Hippocampal formation (tissue), 2 donors: ENCODE measurements at places on chromosomes 1 and 21.

DNA sequence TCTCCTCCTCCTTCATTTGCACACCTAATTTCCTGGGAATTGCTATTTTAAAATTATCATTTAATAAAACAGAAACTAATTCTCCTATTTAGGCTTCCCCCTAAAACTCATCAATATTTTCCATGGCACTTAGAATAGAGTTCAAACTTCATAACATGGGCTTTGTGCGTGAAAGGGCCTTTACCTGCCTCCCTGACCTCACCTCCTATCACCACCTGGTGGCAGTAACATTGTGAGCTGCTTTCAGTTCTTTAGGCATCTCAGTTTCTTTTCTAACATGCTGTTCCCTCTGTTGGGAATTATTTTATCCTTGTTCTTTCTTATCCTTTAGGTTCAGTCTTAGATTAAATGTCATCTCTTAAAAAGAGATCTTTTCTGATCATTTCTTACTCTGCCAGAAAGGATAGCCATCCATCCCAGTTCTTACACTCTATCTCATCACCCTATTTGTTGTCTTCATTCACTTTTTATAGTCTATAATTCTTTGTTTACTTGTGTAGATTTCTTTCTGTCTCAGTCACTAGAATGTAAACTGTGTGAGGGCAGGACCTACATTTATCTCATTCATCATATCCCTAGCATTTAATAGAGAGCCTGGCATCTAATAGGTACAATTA, 133.8 kb upstream of the KIAA1614 start:
- DNase-seq, result no peak

DNA sequence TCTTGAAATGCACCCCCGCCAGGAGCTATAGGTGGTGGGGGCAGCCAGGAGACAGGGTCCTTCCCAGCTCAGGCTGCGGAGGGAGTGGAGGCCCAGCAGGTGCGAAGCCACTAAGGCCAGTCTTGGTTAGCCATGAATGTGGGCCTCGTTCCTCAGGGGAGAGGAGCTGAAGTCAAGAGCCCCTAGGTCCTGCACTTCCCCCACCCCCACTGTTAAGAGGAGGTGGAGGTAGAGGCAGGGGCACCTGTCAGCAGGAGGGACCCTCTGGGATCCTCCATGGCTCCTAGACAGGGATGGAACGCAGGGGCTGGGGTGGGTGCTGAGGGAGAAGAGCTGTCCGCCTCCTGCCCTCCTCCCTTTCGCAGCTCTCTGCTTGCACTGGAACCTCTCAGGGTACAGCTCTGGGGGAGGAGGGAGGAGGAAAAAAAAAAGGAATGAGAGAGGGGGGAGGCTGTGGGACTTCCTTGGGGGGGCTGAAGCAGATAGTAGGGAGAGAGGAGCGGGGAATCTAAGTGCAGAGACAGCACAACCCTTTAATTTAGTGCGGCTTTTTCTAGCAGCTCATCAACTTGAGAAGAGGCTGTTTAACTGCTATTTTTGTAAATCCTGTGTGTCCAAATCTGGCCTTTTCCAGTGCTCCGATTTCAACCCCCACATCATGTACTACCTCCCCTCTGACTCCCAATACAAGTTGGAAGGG, 37.0 kb downstream of the MATN1 start:
- DNase-seq, result no peak

GRCh38 chr21:36964827-36965719, 1.4 kb downstream of the HLCS start:
- DNase-seq, result no peak

- no peak for DNase-seq
Observed at GRCh38 chr1:154433161-154433764, 28.1 kb downstream of the IL6R start.

DNA sequence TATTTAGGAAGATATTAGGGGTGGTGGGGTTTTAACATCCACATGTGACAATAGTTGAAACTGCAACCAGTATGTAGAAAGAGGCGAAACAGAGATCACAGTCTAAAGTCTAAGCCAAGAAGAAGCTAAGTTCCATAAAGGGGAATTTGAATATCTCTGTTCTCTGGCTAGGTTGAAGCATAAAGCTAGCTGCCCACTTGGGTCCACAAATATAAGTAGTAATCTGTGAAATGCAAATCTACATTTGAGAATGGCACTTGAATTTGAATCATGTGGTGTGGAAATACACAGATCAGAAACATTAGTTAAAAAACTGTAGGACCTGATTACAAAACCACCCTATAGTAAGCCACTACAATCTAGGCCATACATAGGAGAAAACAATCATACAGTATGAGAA, 602.1 kb downstream of the LMO4 start:
- no peak for DNase-seq

- DNase-seq, result no peak
Observed at GRCh38 chr1:184900507-184900906, 73.8 kb downstream of the NIBAN1 start.

DNA sequence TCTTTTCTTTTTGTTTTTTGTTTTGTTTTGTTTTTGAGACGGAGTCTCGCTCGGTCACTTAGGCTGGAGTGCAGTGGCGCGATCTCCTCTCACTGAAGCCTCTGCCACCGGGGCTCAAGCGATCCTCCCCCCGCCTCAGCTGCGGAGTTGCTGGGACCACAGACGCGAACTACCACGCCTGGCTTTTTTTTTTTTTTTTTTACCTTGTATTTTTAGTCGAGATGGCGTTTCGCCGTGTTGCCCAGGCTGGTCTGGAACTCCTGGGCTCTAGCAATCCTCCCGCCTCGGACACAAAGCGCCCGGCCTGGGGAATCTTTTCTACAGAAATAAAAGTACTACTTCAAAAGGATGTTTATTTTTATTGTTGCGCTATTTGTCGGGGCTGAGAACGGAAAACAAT, 1.1 kb upstream of the SETDB1 start:
- no peak for DNase-seq

DNA sequence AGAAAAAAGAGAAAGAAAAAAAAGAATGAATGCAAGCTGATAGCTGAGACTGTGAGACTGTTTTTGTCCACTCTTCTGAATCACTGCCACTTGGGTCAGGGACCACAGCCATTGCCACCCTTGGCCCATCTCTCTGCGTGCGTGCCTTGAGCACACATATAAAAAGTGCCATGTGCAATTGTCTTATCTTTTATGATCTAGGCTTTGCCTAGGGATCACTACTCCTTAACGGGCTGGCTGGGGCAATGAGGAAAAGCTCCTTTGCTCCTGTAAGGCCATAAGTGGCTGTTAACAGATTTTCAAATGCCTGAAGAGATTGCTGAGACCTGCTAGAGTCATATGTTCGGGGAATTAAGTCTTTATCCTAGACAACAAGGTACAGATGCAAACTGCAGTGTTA, 8.2 kb downstream of the SPATA46 start:
- DNase-seq, result no peak

DNA sequence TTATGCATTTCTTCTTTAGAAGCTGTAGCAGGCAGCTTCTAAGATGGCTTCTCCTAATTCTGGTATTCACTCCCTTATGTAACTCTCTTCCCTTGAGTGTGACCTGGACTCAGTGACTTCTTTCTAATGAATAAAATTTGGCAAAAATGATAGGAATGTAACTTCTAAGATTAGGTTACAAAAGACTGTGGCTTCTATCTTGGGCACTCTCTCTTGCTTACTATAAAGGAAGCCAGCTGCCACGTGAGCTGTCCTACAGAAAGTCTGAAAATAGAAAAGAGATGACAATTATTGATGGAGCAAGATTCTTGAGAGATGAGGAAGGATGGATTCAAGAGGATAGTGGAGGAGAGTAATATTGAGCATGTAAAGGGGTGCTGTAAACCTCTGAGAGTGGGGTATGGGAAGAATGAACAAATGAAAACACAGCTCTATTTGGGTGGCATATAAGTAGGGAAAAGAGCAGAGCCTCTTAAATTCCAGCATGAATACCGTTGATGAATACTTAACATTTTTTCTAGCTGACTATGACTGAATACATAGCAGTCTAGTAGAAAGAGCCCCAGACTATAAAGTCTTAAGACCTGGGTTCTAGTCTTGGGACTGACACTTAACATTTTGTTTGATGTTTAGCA, 5.5 kb downstream of the TSEN15 start:
- no peak for DNase-seq

DNA sequence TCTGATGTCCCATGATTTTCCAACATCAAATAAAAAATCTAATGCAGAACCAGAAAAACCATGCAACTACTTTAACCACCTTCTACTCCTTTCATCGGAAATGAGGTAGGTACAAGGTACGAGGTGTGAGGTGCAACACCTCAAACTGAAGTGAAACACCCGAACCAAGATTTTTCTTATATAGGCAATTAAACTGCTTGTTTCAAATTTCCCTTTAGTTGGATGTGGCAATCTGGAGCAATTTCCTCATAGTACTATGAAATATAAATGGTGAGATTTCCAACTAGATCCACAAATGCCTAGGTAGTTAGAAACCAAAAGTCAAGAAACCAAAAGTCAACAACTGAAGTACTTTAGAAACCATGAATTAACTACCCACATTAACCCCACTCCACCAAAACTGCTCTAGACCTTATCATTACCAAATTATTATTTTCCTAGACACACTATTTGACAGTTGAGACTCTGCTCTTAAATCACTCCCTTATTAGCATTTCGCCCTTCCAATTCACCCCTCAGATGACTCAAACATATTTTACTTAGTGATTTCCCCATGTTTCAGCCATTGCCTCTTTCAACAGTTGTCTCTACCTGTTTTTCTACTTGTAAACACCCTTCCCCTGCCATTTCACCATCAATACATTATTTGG, 37.8 kb downstream of the FUBP1 start:
- DNase-seq, result no peak

DNA sequence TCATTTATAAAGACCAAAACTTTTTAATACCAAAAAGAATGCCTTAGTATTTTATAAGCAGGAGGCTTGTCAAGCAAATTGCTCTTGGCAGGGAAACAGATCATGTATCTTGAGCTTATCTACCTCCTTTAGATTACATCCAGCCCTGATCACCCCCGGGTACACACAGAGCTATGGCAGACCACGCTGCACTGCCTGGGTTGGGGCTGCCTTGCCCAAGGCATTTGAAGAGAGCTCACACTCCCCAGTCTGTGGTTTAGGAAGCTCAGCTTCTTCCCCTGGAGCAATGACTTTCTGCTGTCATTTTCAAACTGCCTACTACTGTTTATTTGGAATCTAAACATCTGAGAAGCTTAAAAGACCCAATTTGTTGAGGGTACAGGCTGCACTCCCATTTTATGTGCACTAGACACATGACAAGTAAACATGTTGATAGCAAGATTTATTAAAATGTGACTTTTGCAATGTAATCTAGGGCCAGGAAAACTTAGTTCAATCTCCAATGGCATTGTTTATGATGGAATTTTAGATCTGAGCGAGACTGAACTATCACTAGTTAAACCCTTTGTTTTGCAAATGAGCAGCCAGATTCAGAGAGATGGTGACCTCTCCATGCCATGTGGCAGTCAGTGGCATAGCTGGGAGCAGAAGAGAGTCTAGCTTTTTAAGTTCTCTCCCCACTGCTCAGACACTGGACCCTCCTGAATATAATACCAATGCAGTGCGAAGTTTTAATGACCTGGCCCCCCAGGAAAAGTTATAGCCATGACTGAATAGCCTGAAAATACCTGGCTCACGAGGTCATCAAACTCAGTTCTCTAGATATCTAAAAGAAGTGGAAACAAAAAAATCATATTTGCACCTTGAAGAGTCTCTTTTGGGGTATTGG, 214.9 kb downstream of the HLX start:
- no peak for DNase-seq

DNA sequence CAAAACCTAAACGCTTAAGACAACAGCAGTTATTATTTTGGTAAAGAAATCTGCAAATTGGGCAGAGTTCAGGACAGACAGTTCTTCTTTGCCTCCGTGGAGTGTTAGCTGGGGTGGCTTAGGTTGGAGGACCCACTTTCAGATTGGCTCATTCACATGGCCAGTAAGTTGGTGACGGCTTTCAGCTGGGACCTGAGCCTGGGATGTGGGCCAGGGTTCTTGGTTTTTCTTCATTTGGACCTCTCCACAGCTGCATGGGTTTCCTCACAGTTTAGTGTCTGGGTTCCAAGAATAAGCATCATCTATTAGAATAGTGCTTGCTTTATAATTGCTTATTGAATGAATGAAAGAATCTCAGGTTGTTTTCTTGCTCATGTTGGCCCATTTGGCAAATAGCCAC, 72.2 kb downstream of the ATF6 start:
- DNase-seq, result no peak

- DNase-seq, result no peak
Observed at GRCh38 chr1:103265551-103265950, 157.2 kb upstream of the COL11A1 start.

GRCh38 chr21:45330075-45330781, 42.5 kb upstream of the POFUT2 start:
- no peak for DNase-seq
